ENCODE measurements at places on chromosomes 6 and 20.

DNA sequence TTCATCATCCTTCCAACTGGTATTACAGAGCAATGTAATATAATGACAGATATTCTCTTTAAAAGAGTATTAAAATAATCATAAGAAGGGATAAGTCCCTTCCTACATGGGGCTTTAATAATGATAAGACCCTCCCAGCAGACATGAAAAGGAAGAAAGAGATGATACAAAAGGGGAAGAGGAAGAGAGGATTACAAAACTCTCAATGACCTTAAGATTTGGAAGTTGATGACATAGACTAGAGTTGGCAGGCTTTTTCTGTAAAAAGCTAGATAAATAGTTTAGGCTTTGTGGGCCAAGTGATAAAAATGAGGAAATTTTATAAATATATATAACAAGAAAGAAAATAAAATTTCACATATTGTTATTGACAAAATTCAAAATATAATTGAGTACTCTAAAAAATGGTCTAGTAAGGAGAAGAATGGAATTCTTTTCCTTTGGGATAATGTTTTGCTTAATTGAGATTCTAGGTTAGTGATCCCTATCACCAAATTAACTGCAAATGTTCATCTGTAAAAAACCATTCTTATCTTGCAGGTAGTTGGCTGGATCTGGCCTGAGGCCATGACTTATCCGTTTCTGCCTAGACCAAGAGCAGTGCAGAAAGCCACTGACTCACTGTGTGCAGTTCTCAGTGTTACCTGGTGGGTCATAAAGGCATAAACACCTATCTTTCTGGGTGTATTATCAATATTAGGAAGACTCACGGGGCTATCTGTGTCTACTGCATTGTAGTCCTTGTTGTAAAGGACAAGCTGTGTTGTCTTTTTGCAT is 11.0 kb downstream of the RIPOR2 start:
- H3K36me3 ChIP-seq, result peaks cover 83% of the 10 kb centered on the region
- H3K4me1 ChIP-seq, result peaks cover 87% of the 10 kb centered on the region
- peaks cover 3% of the 10 kb centered on the region for H3K27me3 ChIP-seq
- H3K27ac ChIP-seq, result peak overlapping the region; percentile 57

DNA sequence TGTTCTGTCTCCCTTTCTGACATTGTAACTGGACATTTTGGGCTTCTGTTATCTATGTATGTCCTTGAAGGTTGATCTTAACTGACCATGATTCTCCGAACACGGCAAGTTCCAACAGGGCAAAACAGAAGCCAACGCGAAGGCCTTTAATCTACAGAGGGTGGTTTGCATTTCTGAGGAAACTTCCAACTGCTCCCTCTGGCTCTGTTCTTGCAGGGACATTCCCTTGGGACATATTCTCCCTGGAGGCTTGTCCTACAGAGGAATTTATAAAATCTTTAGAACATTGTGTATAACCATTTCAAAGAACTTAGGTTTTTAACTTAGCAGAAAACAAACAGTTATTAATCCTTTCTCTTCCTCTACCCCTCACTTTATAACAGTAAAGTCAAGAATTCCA is 189.0 kb upstream of the CDYL start:
- DNase-seq, result no peak
- no peaks in the 10 kb centered on the region for H3K27me3 ChIP-seq
- H3K36me3 ChIP-seq, result no peaks in the 10 kb centered on the region

DNA sequence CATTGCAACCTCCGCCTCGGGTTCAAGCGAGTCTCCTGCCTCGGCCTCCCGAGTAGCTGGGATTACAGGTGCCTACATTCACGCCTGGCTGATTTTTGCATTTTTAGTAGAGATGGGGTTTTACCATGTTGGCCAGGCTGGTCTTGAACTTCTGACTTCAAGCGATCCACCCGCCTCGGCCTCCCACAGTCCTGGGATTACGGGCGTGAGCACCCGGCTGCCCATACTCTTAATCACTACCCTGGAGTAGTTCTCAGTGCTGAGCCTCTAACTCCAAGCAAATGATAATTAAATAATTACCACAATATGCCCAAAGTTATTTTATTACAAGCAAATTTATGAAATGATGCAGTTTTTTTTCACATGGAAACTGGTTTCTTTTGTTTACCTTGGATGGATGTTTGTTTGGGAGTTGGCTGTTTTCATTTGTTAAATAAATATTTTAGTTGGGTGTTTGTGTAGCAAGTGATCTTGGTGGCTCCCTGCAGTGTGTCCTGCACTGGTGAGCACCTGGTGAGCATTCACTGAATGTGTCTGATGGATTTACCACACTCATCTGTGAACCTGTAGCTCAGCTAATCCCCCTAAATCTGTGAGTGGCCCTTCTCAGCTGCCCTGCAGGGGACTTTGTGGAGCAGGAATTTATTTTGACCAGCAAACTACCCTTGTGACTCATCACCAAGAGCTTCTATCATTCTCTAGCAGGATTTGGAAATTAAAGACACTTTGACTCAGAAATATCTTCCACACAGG is 36.9 kb downstream of the UTRN start:
- no peaks in the 10 kb centered on the region for H3K27me3 ChIP-seq
- H3K4me1 ChIP-seq, result peaks cover 5% of the 10 kb centered on the region
- no peaks in the 10 kb centered on the region for H3K36me3 ChIP-seq
- H3K27ac ChIP-seq, result no peak overlapping the region
- no peak for DNase-seq
- no peak overlapping the region for H3K4me3 ChIP-seq

DNA sequence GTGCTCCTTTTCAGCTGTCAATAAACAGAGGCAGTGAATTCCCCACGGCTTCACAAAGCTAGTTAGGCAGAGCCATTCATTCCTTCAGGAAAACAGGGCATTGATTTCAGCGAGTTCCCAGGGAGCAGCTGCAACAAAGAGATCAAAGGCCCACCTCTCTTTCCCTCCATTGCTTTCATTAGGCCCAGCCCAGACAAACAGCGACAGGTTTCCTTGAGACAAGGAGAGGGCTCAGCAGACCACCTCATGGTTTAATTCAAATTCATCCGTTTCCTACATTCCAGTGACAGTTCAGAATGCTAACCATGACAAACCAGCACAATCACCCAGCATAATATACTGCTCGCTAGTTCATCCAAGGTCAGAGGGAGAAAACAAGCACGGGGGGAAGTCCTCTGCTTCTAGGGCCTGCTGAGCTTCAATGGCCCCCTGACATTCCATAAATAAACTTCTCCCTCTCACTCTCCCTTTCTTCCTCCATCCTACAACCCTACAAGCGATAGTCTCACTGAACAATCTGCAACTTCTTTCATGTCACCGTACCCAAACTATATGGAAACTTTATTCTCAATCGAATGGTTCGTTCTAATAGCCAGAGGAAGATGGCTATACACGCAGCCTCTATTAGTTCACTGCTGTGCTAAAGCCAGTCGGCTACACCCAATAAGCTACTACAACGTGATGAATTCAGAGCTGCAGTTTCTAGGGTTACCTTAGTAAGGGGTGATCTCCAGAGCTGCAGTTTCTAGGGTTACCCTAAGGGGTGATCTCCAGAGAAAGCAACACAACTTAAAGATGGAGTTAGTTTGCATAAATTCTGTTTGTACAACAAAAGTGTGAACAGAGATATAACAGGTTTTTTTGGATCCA is 34.7 kb downstream of the PLAGL1 start:
- no peaks in the 10 kb centered on the region for H3K36me3 ChIP-seq
- H3K27me3 ChIP-seq, result peaks cover 2% of the 10 kb centered on the region
- H3K4me3 ChIP-seq, result no peak overlapping the region
- H3K27ac ChIP-seq, result no peak overlapping the region

DNA sequence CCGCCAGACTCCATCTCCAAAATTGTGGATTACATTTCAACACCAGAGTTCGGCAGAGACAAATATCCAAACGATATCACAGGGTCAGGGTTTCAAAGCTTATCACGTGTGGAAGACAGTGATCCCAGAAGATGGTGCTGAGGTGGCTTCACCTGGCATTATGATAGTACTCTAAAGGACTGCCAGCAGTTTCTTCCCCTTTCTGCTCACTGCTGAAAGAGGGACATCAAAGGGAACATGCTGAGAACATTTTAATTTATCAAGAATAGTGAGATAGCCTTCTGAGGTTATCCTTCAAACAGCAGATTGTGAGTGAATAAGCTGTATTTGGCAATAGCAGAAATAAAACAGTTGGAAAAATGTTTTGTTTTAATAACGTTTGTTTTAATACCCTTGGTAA is 79.7 kb downstream of the FIG4 start:
- no peaks in the 10 kb centered on the region for H3K27me3 ChIP-seq
- peaks cover 6% of the 10 kb centered on the region for H3K36me3 ChIP-seq
- H3K4me1 ChIP-seq, result peaks cover 7% of the 10 kb centered on the region
- DNase-seq, result no peak
- no peak overlapping the region for H3K27ac ChIP-seq
- H3K4me3 ChIP-seq, result no peak overlapping the region

Data from activated CD4-positive, alpha-beta memory T cell treated with anti-CD3 and anti-CD28 coated beads, Interleukin-2, amount 10 ng/mL, durations not matched to agents 7 days and 5 days (primary cell).